ENCODE measurements at places on chromosomes 12 and 14.

- no peak for DNase-seq
These were observed 146.5 kb upstream of the SLCO1C1 start for GRCh38 chr12:20548611-20549010.

DNA sequence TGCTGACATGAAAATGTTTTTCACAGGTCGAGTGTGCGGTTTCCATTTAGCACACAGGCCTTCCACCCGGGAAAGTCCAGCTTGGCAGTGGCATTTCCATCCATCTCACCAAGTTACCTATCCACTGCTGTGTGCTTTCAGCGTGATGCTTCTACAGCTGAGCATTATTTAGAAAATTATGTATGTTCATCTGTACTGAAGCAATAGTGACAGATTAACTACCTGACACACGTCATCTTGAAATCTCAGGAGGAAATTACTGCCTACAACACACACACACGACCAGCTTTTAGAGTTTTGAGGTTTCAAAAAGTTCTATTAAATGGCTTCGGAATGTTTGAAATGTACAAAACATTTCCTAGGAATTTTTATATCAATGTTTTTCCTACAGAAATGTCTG is 39.4 kb downstream of the IFNG-AS1 start:
- DNase-seq: no peak

- no peak for DNase-seq
These were observed 22.2 kb upstream of the PLEKHG3 start for GRCh38 chr14:64681796-64682710.

DNA sequence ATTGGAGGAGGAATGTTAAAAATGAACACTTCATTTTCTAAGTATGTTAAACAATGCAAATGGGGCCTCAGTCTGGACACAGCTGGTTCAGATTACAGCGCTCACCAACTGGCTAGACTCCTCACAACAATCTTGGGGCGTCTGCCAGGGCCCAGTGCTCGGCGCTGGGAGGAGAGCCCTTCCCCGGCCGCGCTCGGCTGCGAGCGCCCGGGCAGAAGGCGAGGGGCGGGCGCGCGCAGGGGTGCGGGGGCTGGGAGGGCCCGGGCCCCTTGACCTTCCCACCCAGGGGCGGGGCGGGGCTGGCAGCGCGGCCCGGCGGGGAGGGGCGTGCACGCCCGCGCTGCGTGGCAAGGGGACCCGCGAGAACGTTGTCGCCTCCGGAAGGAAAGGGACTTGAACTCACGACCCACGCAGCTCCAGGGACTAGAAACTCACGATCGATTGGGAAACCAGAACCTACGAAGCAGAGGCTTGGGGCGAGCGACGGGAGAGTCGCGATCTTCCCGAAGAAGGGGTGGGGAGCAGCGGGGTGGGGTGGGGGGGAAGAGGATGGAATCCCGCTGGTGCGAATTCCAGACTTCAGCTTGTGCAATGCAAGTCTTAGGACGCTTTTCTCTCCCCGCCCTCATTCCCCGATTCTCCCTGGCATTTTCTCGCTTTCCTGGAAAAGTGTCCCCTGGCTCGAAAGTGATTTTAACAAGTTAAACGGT is at the start of gene FBLN5:
TSS of gene FBLN5 (minus strand) at position 220 of the 710 bp plus-strand sequence. CDS start 465 bp downstream, outside the sequence.
- DNase-seq: peak; percentile 72

- DNase-seq: no peak
These were observed 39.4 kb downstream of the ZFHX2 start for GRCh38 chr14:23512156-23512555.

GRCh38 chr12:91105807-91106206 is 5.5 kb downstream of the LUM start:
- DNase-seq: no peak

- no peak for DNase-seq
These were observed 124.6 kb downstream of the KICS2 start for GRCh38 chr12:64097366-64098105.

DNA sequence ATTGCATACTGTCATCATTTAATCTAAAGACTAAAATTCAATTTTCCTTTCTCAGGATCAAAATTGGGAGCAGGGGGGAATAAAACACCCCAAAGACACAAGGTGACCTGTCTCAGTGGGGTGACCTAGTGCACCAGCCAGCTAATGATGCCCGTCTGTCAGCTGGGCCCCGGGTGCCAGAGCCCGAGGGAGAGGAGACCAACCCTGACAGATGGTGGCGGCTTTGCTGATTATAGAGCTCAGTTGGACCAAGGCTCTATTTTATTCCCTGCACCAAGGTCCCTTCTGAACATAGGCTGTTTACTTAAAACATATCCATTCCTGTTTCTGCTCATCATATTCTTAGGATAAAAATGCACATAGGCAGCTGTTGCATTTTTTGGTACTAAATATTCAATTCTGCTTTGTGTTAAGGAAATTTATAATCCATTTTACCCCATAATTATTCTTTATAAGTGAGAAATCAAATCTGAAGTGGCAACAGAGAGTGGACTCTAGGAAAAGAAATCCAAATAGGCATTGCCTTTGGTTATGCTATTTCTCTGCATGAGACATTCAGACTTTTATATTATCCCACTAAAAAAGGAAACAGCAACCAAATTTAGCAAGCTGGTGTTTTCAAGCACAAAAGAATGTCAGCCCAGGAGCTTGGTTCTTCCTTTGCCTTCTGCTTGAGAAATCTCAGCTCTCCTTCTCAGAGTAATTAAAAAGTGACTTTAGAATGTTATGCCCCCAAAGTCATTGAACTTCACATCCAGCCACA is 96.8 kb upstream of the IFNG-AS1 start:
- DNase-seq: no peak

DNA sequence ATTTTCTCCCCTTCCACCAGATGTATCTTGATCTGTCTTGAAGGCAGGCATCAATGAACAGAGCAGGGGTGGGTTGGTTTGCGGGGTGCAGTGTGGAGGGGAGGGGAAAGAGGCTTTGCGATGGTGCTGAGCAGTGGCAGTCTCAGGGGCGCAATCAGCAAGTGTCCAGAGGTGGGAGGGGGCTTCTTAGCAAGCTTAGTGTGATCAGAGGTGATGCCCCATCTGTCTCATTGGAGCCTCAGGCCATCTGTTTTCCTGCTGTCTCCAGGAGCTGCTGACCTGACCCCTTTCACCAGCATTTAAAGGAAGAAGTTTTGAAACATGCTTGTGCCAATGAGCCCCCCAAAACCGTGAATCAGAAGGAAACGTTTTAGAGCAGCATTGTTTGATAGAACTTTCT is 187.7 kb upstream of the LHX5 start:
- no peak for DNase-seq

- DNase-seq: no peak
These were observed 119.5 kb upstream of the PMCH start for GRCh38 chr12:102317155-102317554.

- DNase-seq: no peak
These were observed 2.8 kb upstream of the KRT75 start for GRCh38 chr12:52436828-52437474.

DNA sequence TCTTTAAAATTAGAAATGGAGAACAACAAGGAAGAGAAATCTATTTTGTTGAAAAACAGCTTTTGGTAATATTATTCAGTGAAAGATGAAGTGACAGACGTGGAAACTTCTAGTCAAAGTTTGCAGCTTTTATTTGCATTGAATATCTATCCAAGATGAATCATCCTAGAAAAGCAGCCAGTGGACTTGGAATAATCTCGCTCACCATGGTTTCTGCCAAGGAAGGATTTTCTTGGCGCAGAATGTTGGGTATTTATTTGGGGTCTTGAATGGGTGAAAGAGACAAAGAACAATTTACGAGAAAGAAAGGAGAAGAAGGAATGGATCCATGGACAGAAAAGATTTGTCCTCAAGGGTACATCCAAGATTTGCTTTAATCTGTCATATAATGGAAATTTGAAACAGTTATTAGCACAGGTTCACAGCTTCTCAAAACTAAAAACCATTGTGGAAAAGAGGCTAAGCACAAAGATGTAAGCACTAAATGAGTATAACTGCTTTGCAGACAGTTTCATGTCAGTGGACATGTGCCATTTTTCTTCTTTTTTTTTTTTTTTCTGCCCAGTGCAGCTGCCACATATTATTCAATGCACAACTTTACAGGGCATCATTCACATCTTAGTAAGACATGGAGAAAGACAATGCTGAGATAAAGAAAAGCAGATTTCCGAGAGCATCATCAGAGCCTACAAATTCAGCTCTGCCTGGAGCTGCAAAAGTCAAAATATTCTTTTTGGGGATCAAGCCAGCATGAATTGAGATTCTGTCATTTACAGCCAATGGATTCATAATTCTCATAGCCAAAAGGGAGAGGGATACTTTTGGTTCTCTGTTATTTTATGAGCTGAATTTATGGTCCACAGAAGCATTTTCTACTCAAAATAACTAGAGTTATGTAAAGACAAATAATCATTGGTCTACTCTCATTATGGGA is 333.7 kb downstream of the DAD1 start:
- DNase-seq: no peak

- DNase-seq: no peak
These were observed 39.6 kb downstream of the CFAP251 start for GRCh38 chr12:121957861-121958515.

- DNase-seq: no peak
These were observed 46.6 kb downstream of the C12orf75 start for GRCh38 chr12:105377077-105377476.

DNA sequence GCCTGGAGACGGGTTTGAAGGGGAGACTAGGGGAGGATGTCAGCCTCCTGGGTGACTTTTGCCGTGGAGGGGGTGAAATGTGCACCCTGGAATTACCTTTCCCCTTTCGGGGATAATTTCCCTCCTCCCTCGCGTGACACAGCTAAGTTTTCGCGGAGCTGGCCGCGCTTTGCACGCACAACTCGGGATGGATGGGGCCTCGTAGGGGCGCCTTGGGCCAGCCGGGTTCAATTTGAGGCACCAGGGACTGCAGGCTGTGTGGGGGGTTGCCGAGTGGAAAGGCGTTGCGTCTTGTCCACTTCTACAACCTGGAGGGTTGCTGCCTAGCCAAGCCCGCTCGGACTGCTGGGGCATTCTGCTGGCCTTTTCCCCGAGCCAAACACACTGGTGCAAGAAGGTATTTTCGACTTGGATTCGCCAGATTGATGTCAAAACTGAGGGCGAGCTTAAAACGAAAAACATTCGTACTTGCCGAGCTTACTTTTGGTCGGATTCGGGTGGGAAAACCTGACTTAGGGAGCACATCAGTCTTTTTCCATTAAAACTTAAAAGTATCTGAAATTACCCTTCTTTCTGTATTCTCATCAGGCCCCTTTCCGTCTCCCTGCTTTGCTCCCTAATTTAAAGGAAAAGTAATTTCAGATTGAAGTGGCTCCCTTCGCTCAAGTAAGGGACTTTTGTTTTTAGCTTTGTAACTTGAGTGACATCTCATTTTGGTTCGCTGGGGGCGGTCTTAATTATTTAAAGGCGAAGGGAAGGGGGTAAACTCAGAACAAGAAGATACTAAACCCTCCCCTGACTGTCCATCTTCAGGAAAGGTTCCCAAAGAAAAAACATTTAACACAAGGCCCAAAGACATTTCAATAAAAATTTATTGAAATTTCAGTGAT is 14.3 kb downstream of the TBX3 start:
- no peak for DNase-seq

- no peak for DNase-seq
These were observed 18.0 kb upstream of the LDHB start for GRCh38 chr12:21675641-21676040.

DNA sequence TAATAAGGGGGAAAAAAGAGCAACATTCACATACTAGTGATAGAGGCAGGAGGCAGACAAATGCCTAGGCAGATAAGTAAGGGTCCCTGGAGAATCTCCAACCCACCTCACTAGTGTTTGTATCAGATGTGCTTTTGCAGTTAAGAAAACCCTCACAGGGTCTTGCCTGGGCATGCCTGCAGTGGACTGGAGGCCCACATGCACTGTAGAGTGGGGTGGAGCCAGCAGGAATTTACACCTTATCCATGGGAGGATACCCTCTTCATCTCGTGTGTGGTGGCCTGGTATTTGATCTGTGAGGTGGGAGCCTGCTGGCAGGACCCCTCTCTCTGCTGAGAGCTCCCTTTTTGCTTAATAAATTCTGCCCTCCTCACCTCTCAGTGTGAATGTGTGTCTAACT is 238.0 kb upstream of the SLC16A7 start:
- DNase-seq: no peak

DNA sequence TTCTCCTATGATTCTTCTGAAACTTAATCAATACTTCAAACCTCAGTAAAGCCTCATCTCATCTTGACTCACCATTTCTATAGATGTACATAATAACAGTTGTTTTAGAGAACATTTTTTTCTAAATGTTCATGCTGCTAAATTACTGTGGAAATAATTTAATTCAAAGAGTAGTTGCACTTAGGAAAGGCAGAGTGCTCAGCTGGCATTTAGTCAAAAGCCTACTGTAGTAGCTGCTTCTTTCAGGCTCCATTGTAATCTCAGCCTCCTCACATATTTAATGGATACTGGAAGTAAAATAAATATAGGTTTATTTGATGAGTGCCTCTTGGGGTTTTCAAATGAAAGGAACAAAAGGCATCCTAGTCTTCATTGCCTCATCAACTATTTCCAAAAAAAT is 325.0 kb downstream of the CCER1 start:
- DNase-seq: no peak

DNA sequence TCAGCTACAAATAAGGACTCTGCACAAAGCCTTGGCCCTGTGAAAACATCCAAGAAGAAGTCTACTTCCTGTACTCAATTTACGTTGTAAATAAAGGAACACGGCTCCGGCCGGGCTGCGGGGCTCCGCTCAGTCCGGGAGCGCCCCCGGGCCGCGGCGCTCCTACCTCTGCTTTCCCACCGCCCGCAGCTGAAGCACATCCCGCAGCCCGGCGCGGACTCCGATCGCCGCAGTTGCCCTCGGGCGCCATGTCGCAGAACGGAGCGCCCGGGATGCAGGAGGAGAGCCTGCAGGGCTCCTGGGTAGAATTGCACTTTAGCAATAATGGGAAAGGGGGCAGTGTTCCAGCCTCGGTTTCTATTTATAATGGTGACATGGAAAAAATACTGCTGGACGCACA is 502.3 kb upstream of the FOXG1 start:
- no peak for DNase-seq

GRCh38 chr14:35046751-35047536 is 872 bp downstream of the FAM177A1 start:
- DNase-seq: no peak

- no peak for DNase-seq
These were observed 20.9 kb upstream of the PPP1CC start for GRCh38 chr12:110763583-110763982.

- no peak for DNase-seq
These were observed 29.3 kb upstream of the NUDT14 start for GRCh38 chr14:105210266-105211025.

- DNase-seq: no peak
These were observed 12.4 kb downstream of the MGST1 start for GRCh38 chr12:16359512-16360491.

- DNase-seq: no peak
These were observed 785 bp upstream of the ACTN1 start for GRCh38 chr14:68979722-68980451.

DNA sequence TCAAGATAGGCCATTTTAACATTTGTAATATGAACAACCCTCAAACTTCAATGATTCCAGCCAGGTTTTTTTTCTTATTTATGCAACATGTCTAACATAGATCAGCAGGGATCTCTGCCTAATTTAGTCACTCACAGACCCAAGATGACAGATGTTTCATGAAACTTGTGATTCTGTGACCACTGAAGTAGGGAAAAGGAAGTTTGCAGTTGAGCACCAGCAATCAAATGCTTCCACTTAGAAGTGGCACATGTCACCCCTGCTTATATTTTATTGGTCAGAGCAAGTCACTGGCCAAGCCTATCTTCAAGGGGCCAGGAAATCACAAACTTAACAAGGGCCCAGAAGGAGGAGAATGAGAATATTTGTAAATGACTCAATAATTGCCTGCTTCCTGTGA is 150.6 kb downstream of the BCAT1 start:
- DNase-seq: no peak
